Left ventricle myocardium superior (tissue), 1 donor: ENCODE measurements at places on chromosomes 4 and X. TPM values are rescaled to one million over a fixed set of nuclear protein-coding genes. Genes with fewer than 3 reads are reported as not detected.

DNA sequence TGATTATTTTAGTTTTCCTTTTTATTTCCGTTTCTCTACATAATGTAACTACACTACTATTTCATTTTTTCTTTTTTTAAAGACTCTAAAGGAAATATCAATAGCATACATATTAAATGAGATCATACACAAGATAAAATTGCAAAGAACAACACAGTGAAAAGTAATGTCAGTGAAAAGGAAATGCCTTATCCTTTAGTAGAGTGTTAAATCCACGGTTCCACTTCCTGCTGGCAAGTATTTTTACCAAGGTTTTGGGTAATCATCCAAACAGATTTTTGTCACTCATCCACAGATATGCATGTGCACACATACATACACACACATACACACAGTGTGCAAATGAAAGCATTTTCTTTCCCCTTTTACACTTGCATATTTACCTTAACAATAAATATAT is 548.9 kb downstream of the PPP4R3C start:
- no peak for DNase-seq

The SOWAHB gene
- not detected for total RNA-seq

The SSX2 gene
- not detected for total RNA-seq

- DNase-seq: no peak
Observed at GRCh38 chr4:56817840-56818491, 3.5 kb downstream of the SPINK2 start.

- DNase-seq: no peak
Observed at GRCh38 chr4:184190711-184191110, 27.0 kb downstream of the ENPP6 start.

The SHROOM4 gene
- total RNA-seq: 8.9 TPM

The NSUN7 gene
- 0.40 TPM for total RNA-seq

The PRRG3 gene
- 1.7 TPM for total RNA-seq

- peak; percentile 55 for DNase-seq
Observed at GRCh38 chr4:40908702-40909362, 159.1 kb downstream of the NSUN7 start.

The EGF gene
- 12.3 TPM for total RNA-seq

DNA sequence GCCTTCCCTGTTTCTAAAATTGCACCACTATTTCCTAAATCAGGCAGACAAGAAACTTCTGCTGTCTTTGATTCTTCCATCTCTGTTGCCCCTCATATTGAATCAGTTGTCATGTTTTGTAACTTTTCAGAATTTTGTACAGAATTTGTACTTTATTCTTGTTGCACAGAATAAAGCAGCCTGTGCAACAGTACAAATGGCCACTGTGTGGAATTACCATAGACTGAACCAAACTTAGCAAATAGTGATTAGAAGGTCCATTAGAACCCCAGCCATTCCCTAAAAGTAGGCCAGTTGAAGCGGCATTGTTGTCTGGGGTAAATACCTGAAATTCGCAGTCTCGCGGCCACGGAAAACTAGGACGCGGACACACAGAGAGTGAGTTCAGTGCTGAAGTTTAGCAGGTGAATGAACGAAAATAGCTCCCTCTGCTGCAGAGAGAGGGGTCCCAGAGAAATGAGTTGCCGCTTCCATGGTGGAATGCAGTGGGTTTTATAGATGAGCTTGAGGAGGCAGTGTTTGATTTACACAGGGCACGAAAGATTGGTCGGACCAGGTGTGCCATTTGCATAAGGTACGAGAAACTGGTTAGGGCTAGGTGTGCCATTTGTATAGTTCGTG is 71.8 kb downstream of the C4orf33 start:
- DNase-seq: peak; percentile 18

The GPRASP1 gene
- 4.6 TPM for total RNA-seq

The KCND1 gene
- total RNA-seq: 0.47 TPM

The GPR50 gene
- not detected for total RNA-seq

DNA sequence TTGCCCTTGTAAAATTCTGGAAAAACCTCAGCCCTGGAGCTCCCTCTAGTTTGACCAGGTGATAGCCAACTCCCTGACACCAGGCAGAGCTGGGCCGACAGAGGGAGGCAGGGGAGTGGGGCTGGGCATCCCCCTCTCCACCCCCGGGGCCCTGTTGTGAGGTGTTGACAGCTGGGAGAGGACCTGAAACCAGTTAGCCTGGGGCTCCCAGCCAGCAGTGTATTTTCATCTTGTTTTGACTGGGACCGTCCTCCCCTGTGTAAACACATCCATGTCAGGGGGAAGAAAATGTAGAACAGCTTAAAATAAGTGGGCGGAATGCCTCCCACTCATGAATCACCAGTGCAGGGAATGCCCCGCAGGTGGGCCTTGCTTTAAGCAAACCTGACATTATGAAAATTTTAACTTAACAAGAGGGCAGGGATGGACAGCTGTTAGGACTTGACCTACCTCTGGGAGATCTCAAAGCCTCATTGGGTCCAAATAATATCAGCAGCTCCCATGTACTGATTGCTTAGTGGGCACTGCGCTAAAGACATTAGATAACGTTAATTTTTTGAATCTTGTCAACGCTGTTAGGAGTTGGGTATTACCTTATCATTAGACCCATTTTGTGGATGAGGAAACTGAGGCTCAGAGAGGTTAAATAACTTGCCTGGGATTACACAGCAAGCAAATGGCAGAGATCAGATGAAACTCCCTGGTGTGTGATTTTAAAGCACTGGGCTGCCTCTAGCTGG is 45.9 kb downstream of the TSC22D3 start:
- DNase-seq: peak; percentile 75

The PRKG2 gene
- total RNA-seq: 0.17 TPM

- DNase-seq: no peak
Observed at GRCh38 chr4:113434247-113434587, 327.3 kb downstream of the CAMK2D start.

DNA sequence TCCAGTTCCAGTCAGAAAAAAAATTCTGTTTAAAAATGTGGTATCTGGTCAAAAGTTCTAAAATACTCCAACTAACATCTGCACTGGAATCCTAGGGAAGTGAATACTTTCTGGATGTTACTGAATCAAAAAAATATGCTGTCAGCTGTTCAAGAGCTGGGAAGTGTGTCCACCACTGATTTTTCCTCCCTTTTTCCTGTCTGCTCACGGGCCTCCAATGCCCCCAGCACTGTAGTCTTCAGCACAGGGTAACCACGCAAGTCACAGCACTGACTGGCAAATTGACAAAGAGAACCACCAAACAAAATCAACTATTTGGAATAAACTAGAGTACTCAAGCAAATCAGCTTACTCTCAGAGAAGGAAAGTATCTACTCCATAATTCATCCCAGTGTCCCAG is 9.9 kb downstream of the VEGFC start:
- no peak for DNase-seq

The TLR3 gene
- total RNA-seq: 6.3 TPM

DNA sequence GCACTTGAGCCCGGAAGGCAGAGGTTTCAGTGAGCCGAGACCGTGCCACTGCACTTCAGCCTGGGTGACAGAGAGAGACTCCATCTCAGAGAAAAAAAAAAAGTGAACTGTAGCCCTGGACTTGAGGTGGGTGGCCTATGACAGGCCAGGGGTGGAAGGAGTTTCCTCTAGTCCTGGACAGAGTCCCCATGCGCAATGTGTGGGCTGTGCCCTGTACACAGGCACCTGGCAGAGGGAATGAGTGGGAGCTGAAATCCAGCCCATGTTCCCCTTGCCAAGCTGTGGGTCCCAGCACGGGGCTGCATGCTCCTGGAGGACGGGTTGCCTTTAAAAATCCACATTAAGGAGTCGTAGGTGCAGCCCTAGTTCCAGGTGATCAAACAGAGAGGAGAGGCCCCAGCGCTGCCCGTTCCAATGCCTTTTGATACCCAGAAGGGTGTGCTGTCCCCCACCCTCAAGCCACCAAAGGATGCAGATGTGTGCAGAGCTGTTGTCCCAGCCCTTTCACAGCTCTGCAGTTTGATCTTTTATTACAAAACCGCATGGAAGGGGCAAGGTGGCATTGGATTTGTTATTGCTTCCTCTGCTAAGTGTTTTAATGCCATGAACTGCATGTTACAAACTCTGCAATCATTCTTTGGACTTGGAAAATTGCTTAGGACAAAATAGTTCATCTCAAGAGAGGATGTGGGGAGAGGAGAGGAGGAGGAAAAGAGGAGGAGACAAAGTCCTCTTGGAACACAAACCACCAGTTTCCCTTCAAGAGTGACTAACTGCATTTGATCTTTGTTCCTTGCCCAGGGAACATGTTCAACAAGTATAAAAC is 38.0 kb upstream of the PDK3 start:
- no peak for DNase-seq

The SSR4 gene
- total RNA-seq: 145 TPM

- no peak for DNase-seq
Observed at GRCh38 chr4:71659979-71660378, 123.9 kb downstream of the GC start.

The BTK gene
- 4.1 TPM for total RNA-seq

The EIF4E gene
- 57.5 TPM for total RNA-seq

The IL2 gene
- not detected for total RNA-seq

The OCRL gene
- 9.9 TPM for total RNA-seq

The FGG gene
- total RNA-seq: not detected
